Activated naive CD8-positive, alpha-beta T cell treated with anti-CD3 and anti-CD28 coated beads, Interleukin-2, amount 50 U/mL, for 24 hours (primary cell): ENCODE measurements at places on chromosomes 12 and 14.
A peak's percentile ranks its signal among the peaks of the same experiment; 100 is the strongest.

DNA sequence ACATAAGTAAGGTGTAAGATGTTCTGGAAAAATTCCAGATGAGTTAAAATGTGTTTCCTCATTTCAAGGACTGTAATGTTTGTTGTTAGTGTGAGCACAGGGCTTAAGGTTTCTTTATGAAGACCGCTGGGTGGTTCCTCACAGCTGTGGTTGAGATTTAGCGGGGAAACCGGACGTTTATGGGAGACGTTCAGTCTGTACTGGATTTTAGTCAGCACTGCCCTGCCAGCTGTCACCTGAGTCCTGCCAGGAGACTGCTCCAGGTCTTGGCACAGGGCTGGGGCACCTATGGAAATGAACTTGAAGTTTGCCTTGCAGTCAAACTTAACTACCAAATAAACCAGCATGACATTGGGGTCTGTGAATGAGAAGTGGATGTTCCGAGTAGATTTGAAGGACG, 555.2 kb downstream of the DIO2 start:
- no peak for DNase-seq

- DNase-seq = no peak
Observed at GRCh38 chr12:94815958-94816357, 165.6 kb upstream of the TMCC3 start.

GRCh38 chr14:75662966-75663365, 1.9 kb downstream of the TTLL5 start:
- no peak for DNase-seq

- peak; percentile 7 for DNase-seq
Observed at GRCh38 chr12:4392223-4392742, 12.8 kb upstream of the FGF23 start.

DNA sequence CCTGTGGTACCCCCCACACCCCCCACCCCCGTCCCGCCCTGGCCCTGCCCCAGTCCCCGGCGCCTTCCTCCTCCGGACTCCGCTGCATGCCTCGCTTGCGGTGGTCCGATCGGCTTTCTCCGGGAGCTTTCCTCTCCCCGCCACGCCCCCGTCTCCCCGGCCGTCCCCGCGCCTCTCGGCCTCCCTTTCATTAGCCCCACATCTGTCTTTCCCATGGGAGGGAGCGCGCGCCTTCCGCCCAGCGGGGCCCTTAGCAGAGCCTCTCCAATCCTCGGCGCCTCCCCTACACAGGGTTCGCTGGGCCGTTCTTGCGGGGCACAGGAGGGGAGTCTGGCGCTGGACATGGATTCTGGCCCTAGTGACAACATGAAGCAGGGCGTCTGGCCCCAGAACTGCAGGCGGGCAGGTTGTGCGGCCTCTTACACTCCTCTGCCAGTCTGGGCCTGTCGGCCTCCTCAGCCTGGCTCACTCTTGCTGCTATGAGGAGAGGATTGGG, 1.5 kb upstream of the EFS start:
- no peak for DNase-seq

GRCh38 chr12:13337791-13338190, 141.3 kb downstream of the EMP1 start:
- no peak for DNase-seq

DNA sequence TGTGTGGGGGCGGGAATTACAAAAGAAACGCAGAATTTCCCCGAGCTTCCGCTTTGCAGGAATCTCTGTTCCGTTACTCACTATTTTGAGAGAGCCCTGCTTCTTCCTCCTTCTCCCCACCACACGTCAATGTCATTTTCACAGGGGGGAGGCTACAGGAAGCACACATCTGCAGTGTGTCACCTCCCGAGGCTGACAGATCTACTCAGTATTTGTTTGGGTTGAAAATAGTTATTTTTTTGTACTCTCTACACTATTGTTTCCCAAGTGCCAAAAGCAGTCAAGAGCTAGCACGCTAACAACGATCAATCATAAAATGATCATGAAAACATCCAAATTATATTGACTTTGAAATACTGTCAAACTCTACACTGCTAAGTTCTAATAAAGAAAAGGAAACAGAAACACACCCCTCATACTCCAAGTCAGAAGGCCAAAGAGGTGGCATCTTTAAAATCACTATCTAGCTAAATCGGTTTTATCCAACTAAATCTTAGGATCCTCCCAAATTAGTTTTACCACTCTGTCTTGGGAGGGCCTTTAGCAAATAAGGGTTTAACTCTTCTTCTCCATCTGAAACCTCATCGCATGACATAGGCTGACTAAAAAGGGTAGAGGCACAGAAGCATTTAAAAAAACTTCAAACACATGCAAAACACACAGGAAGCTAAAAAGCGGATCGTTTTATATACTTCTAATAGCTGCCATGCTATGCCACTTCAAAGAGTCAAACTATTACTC, 51.8 kb downstream of the FOXN3 start:
- DNase-seq = peak; percentile 55
